Left hindlimb (tissue), 1 donor: ENCODE measurements at places on chromosomes 5 and 9.

- no peak for DNase-seq
Measured at GRCh38 chr5:75142566-75143136, 90.3 kb upstream of the GCNT4 start.

DNA sequence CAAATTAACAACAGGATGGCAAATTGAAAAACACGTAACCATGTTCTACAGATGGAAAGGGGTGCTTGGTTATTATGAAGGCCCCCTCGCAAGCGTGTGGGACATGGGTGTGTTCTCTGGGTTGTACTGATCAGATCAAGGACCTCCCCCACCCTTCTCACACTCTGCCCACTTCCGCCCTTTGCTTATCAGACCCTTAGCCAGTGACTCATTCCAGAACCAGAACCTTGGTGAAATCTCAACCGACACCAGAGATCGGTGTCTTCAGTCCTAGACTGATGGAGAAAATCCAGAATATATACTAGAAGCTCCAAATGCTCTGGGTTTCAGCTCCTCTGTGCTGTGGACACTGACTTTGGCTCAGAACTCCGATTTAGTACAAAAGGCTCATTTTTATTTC, 64.9 kb downstream of the PTTG1 start:
- no peak for DNase-seq

DNA sequence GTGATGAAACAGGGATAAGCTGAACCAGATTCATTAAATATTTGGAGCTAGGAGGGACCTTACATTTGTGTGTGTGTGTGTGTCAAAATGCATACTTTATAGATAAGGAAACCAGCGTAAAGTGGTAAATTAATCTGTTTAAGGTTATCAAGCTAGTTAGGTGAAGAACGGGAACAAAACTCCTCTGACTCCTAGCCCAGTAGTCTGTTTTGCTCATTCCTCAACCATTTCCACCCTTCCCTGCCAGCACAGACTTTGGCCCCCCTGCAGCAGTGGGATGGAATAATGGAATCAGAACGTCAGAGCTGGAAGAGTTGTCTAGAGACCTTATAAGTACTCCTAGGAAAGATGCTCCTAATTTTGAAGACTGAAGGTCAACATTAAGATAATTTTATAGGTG, 6.5 kb downstream of the AGXT2 start:
- peak; percentile 42 for DNase-seq

DNA sequence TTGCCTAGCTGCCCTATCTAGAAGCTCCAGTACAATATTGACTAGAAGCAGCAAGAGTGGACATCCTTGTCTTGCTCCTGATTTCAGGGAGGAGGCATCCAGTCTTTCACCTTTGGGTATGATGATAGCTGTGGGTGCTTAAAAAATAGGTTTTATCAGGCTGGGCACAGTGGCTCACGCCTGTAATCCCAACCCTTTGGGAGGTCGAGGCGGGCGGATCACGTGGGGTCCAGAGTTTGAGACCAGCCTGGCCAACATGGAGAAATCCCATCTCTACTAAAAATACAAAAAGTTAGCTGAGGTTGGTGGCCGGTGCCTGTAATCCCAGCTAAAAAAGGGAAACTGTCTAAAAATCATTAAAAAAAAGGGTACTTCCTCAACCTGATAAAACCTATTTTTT, 2.0 kb upstream of the CAMSAP1 start:
- no peak for DNase-seq

DNA sequence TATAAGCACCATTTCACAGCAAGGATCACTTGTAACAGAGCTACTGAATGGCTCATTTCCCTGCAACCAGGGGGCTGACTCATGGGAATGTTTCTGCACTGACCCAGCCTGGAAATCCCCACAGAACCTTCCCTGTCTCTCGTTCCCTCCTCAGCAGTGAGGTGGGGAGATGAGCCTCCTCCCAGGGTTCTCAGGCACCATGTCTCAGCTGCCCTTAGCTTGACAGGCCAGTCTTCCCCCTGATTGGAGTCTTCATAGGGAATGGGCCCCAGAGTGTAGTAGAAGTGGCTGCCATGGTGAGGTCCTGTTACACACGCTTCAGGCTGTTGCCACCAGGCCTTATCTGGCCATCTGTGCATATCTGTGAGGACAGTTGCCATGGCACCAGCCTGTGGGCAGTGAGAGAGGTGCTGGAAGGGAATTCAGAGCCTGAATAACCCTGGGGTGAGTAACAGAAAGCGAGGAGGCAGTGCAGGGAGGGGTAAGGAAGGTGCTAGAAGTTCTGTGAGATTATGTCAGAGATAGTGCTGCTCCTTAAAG, 324.4 kb downstream of the ENC1 start:
- no peak for DNase-seq

GRCh38 chr9:135674977-135675376, 11.9 kb downstream of the LCN9 start:
- peak; percentile 4 for DNase-seq

DNA sequence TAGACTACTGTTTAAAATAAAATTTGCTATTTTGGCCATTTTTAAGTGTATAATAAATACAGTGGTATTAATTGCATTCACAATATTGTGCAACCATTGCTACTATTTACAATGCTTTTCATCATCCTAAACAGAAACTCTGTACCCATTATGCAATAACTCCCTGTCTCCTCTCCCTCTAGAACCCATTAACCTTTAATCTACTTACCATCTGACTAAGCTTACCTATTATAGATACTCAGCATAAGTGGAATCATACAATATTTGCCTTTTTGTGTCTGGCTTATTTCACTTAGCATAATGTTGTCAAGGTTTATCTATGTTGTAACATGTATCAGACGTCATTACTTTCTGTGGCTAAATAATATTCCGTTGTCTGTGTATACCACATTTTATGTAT, 25.9 kb downstream of the CD14 start:
- no peak for DNase-seq
